Central memory CD8-positive, alpha-beta T cell (primary cell): ENCODE measurements at places on chromosomes 2 and 18.

- DNase-seq: no peak
Observed at GRCh38 chr2:183552716-183553115, 428.5 kb downstream of the NUP35 start.

DNA sequence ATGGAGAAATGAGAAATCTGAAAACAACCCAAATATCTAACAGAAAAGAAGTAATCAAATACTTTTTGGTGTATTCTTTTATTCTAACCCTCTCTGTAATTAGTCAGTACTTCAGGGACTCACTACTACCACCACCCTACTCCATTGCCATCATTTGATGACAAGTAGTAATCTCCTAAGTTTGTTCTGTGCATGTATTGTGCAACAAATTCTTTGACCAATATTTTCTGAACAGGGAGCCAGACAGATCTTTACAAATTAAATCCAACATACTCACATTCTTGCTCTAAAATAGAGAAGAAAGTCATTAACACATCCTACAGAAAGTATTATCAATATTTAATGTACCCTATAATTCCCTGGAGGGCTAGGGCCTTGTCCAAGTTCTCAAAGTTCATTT, 1416.4 kb downstream of the DSC3 start:
- no peak for DNase-seq

GRCh38 chr2:173812321-173812720, 152.9 kb downstream of the SP3 start:
- DNase-seq: no peak

DNA sequence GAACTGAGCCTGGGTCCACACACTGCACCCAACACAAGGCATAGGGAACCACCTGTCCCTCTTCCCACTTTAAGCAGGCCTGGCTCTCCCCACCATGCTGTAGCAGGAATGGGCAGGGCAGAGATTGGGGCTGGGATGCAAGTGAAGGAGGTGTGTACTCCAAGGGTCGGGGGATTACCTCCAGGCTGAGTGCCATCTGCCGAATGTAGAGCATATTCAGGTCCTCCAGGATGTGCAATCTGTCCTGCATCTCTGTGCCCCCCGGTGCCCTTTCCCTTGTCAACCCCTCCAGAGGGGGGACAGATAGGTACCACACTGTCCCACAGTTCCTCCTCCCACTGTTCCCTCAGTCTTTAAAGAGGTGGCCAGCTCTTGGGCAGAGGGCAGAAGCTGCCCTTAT, 2.4 kb downstream of the RTKN start:
- no peak for DNase-seq

GRCh38 chr18:45081566-45082181, 401.0 kb downstream of the SETBP1 start:
- DNase-seq: no peak

DNA sequence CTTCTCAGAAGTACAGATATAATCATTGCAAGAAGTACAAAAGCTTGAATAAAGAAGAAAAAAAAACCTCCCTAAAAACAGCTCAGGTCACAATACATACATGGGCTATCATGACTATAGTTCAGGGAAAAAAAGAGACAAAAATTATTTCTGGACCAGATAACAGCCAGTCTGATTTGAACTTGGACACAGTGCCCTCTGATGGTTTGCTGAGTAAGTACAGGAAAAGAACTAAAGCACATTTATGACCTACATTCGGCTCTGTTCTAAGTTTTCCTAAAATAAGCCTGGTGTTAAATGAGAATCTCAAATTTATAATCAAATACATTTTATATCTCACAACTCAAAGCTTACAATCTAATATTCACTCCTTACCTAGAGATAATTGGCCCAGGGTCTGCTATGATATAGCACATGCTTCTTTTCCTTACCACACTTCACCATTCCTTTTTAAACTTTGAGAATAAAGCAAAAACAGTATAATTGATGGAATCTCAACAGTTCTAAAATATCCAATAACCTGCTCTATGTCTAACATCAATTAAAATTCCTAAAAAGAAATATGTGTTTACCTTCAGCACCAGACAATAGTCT, 81.1 kb downstream of the RAPH1 start:
- DNase-seq: no peak

GRCh38 chr2:162888652-162889051, 50.1 kb upstream of the KCNH7 start:
- no peak for DNase-seq

DNA sequence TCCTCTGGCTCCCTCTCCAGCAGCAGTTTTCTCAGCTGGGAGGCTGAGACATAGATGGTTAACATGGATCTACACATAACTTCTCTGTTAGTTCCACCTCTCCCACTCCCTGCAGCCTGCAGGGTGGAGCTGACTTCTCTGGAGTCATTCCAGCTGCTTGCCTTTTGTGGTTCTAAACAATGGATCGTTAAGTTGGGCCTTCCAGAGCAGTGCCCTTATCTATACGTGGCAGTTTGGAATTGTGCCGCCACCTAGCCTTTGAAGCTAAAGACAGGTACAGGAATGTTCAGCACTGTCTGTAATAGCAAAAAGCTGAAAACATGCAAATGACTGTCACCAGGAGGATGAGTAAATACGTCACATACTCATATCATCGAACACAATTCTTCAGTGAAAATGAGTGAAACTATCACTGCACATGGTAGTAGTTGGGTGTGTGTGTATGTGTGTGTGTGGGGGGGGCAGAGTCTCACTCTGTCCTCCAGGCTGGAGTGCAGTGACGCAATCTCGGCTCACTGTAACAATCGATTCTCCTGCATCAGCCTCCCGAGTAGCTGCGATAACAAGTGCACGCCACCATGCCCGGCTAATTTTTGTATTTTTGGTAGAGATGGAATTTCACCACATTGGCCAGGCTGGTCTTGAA, 50.3 kb downstream of the SH2D6 start:
- DNase-seq: no peak

- DNase-seq: no peak
Observed at GRCh38 chr2:81266106-81266505, 961.6 kb upstream of the LRRTM1 start.

GRCh38 chr2:193837111-193837738, 1642.5 kb upstream of the TMEFF2 start:
- no peak for DNase-seq

- DNase-seq: no peak
Observed at GRCh38 chr2:144999071-144999875, 479.4 kb upstream of the ZEB2 start.

GRCh38 chr18:4193086-4193485, 262.0 kb downstream of the DLGAP1 start:
- no peak for DNase-seq

DNA sequence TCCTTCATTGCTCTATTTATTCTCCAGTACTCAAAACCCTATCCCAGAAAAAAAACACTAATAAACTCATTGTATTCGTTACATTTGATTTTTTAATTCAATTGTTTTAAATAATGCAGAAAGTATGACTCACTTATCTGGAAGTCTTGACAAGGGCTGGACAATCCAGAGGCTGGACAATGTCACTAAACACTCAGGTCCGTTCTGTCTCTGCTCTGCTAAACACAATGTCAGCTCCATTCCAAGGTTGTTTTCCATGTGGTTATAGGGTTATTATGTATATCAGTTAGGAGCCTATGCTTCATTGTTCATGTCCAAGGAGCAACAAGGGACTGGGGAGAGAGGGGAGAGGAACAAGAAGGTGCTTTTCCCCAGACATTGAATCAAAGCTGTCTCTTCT, 125.5 kb downstream of the IRS1 start:
- no peak for DNase-seq

GRCh38 chr2:75424936-75425619, 135.7 kb downstream of the EVA1A start:
- DNase-seq: no peak

DNA sequence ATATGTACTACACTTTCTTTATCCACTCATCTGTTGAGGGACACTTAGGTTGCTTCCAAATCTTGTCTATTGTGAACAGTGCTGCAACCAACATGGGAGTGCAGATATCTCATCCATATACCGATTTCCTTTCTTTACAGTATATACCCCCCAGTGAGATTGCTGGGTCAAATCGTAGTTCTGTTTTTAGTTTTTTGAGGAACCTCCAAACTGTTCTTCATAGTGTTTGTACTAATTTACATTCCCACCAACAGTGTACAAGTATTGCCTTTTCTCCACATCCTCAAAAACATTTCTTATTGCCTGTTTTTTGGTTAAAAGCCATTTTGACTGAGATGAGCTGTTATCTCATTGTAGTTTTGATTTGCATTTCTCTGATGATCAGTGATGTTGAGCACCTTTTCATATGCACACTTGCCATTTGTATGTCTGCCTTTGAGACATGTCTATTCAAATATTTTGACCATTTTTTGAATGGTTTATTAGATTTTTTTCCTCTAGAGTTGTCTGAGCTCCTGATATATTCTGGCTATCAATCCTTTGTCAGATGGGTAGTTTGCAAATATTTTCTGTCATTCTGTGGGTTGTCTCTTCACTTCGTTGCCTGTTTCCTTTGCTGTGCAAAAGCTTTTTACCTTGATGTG, 12.2 kb downstream of the PLEK start:
- no peak for DNase-seq

GRCh38 chr2:45178359-45178758, 169.1 kb upstream of the SIX2 start:
- DNase-seq: no peak

DNA sequence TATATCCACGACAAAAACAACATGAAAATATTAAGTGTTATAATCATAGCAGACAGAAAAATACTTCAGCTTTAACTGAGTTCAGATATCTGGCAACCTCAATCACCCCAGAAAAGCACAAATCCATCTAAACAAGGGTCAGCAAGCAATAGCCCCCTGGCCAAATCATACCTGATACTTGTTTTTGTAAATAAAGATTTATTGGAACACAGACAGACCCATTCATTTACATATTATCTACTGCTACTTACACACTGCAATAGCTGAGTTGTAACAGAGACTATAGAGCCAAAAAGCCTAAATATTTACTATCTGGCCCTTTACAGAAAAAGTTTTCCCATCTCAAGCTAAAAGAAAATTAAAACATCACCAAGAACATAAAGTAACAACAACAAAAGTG, 12.8 kb downstream of the FARSB start:
- no peak for DNase-seq

DNA sequence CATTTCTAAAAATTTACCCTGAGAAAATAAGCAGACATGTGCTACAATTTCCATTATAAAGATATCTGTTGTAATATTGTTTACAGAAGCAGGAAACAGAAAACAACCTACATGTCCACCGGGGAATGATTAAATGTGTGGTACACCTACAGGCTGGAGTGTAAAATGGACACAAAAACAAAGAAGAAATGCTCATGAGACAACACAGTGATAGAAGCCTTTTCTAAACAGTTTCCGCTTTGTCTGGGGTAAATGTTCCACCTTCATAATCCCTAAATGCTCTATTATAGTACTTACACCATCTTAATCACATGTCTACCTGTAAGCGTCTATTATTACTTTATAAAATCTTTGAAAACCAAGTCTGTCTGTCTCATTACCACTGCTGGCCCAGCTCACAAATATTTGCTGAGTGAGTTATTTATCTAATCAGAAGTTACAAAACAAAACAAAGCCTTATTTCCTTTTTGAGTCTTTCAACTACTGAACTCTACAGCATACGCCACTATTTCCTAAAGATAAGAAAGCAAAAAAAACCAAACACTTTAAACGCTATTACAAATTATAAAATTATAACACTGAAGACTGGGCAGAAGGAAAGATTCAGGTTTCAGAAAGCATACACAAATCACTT, 95.3 kb downstream of the PIGN start:
- no peak for DNase-seq

DNA sequence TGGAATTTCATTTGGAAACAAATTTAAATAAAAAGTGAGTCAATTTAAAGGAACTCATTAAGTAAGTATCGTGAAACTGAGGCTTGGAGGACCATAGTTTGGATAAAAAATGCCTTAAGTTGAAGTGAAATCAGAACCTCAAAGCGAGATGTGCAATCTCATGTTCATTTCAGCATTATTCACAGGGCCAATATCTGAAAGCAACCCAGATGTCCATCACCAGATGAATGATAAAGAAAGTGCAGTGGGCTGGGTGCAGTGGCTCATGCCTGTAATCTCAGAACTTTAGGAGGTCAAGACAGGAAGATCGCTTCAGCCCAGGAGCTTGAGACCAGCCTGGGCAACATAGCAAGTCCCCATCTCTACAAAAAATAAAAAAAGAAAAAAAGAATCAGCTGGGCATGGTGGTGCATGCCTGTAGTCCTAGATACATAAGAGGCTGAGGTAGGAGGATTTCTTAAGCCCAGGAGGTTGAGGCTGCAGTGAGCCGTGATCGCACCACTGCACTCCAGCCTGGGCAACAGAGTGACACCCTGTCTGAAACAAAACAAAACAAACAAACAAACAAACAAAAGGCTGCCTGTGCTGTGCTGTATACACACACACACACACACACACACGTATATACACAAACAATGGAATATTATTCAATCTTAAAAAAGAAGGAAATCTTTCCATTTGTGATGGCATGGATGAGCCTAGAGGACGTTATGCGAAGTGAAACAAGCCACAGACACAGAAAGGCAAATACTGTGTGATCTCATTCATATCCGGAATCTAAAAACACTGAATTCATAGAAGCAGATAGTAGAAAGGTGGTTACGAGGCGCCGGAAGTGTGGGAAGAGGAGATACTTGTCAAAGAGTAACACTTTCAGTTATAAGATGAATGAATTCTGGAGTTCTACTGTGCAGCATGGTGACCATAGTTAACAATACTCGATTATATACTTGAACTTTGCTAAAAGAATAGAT, 14.5 kb downstream of the SH3RF3 start:
- no peak for DNase-seq

DNA sequence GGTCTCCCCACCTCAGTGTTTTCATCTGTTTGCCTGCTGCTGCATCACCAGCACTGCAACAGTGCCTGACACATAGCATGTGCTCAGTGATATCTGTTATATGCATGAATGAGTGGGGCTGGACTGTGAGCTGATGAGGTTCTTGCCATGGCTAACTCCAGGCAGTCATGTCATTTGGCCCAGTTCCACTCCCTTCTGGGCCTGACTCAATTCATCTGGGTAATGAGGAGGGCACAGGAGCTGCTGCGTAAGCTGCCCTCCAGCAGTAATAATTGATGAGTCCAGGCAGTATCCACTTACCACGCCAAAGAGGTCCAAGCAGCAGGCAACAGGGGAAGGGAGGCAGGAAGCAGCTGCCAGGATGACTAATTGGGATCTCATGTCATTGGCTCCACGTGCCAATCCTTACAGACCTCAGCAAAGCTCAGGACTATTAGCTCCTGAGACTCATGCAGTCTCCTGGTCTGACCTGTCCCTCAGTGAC, 34.1 kb upstream of the MAT2A start:
- no peak for DNase-seq

GRCh38 chr2:235725016-235725489, 231.2 kb downstream of the AGAP1 start:
- DNase-seq: no peak

GRCh38 chr2:128721096-128721495, 402.4 kb upstream of the HS6ST1 start:
- DNase-seq: no peak

DNA sequence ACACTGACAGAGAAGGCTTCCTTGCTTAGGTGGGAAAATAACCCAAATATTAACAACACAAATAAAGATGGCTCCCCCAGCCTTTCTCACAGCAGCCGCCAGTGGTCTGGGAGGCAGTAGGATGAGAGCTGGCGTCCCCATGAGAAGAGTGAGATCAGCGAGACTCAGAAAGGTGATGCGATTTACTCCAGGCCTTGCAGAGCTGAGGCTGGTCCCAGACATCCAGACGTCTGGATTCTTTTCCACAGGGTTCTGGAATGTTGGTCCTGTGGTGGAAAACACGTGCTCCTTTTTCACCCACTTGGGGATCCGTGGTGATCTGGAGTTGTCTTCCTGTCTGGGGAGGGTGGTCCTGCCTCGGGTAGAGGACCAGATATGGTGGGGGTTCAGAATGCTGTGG, 190.6 kb downstream of the CTIF start:
- DNase-seq: no peak

- DNase-seq: no peak
Observed at GRCh38 chr2:180519276-180519675, 461.1 kb upstream of the UBE2E3 start.
